ENCODE measurements at places on chromosomes 13 and 19. TPM values are rescaled to one million over a fixed set of nuclear protein-coding genes. Genes with fewer than 3 reads are reported as not detected.

C19orf33 gene
- not detected for total RNA-seq

GRCh38 chr19:18649371-18650020 is 12.7 kb downstream of the KLHL26 start:
- DNase-seq, result no peak

GAPDHS gene
- total RNA-seq, result not detected

ZSWIM9 gene
- 15.8 TPM for total RNA-seq

ISOC2 gene
- total RNA-seq, result 33.2 TPM

DNA sequence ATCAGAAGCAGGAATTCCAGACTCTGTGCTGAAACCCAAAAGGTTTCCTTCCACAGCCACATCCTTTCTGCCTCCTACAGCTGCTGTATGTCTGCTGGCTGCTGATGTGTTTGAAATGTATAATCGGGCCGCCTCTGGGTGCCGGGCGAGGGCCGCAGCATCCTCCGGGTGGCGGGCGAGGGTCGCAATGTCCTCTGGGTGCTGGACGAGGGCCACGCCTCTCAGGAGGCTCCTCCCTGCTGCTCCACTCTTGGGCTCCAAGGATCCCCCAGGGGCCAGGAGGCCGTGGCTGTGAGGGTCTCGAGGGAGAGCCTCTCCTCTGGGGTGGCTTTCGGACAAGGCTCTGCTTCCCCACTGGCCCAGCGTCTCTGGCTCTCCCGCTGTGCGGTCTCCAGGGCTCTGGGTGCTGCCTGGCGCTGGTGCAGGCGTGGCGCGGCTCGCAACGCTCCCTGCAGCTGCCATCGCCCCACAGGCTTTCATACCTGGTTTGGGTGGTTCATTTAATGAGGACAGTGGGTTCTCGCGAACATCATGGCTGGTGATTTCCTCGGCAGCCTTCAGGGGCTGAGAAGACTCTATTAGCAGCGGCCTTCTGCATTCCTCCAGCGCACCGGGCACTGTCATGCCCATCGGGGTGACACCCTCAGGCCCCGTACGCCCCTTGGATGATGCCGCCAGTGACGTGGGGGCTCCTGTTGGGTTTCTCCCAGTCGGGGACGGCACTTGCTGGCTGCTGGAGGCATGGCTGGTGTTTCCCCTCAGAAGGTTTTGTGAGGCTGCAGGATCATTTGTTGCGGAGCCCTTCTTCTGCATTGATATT is 41.8 kb upstream of the GRTP1 start:
- no peak for DNase-seq
